Central memory CD4-positive, alpha-beta T cell (primary cell): ENCODE measurements at places on chromosomes 6 and 20.

- no peak for DNase-seq
Observed at GRCh38 chr6:105873799-105874198, 212.3 kb upstream of the PRDM1 start.

DNA sequence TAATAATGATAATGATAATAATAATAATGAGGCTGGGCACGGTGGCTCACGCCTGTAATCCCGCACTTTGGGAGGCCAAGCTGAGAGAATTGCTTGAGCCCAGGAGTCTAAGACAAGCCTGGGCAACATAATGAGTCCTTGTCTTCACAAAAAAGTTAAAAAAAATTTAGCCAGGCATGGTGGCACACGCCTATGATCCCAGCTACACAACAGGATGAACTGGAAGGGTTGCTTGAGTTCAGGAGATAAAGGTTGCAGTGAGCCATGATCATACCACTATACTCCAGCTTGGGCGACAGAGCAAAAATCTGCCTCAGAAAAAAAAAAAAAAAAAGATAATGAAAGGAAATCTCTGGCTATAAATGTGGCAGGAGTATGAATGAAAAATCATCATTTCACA is 213.4 kb downstream of the HIVEP2 start:
- no peak for DNase-seq

DNA sequence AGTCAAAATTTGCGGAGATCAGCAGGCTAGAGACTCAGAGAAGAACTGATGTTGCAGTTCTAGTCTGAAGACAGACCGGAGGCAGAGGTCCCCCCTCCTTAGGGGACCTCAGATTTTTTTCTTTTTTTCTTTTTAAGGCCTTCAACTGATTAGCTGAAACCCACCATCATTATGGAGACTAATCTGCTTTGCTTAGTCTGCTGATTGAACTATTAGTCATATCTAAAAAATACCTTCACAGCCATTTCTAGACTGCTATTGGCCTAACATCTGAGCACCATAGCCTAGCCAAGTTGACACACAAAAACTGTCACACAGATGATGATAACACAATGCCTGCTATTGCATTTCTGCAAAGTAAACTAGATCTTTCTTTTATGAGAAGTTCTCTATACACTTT is 141.1 kb upstream of the TNFAIP3 start:
- DNase-seq: no peak

DNA sequence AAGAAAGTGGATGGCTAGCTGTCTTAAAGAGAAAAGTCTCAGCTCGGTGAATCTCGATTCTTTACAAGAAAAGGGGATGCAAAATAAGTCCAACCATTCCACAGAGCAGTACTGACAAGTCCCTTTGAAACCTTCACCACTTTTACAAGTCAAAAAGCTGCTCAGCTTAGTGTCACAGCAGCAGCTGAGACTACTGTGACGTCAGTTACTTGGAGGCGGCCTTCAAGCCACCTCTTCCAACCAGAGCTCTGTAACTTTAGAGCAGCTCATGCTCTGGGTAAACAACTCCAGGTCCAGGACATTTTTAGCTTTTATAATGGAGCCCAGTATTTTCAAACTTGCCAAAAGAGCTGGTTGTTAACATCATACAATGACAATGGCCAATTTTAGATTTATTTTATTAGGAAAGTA is at the start of gene KIAA0408:
Gene KIAA0408, minus strand, starts transcription at position 159 of the 411 bp plus-strand sequence. CDS start 5,408 bp downstream, outside the sequence.
- DNase-seq: no peak

DNA sequence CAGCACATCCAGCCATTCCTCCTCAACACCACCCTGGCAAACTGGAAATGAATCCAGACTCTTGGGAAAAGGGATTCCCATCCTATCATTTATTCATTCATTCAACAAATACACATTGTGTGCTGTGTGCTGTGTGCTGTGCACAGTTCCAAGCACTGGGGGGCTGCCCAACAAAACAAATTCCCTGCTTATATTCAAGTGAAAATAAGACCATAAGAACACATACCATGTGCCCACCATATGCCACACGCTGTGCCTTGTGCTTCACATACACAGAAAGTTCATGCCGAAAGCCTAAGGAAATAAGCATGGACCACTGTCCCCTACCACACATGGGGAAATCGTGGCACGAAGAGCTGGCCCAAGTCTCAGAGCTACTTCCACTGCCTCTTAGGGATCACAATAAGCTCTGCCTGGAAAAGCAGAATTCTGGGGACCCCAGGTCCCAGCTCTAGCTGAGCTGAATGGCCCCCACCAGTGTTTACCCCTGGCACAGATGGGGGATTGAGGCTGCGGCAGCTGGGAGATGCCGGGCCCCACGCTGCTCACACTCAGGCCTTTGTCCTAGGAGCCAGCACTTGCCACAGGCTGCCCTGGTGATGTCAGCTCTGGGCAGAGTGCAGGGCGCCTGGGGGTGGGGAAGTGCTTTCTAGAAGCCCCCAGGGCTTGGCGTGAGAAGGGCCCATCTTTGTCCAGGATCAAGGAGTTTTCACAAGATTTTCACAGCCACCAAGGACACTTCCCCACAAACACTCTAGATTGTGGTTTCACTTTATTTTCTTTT is 99.6 kb downstream of the PREX1 start:
- no peak for DNase-seq

- no peak for DNase-seq
Observed at GRCh38 chr20:19456595-19457395, 244.4 kb downstream of the SLC24A3 start.

DNA sequence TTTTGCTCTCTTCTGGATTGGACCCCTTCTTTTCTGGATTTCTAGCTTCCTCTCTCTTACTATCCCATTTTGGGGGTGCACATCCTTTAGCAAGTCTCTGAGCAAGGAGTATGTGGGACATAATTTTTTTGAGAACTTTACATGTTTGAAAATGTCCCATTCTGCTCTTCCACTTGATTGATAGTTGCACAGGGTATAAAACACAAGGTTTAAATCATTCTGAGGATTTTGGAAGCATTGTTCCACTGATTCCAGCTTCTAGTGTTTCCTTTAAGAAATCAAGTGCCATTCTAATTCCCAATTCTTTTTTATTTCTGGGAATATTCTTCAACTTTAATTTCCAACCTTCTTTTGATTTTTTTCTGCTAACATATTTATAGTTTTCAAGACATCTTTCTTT is 60.7 kb downstream of the APCDD1L start:
- DNase-seq: no peak

DNA sequence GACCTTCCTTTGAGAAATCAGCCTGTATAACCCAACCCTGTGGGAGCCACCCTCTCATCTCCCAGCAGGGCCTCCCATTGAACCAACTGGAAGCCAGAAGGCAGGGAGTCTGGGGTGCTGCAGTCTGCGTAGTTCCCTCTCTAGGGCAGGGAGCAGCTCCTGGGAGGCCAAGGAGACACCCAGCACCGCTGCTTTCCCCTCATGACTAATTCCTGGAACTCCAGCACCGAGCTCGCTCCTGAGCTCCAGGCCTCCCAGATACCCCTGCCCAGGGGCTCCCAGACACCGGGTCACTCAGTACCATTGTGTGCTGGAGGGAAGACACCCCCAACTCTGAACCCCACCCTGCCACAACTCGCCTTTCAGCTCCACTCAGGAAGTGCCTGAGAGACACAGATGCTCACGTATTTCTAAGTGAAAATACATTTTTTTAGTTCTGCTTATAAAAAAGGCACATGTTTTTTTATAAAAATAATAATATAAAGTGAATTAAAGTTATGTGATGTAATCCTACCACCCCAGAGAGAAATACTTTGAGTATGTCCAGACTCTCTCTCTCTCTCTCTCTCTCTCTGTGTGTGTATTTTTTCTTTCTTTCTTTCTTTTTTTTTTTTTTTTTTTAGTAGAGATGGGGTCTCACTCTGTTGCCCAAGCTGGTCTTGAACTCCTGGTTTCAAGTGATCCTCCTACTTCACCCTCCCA is 17.5 kb downstream of the PIM1 start:
- no peak for DNase-seq

DNA sequence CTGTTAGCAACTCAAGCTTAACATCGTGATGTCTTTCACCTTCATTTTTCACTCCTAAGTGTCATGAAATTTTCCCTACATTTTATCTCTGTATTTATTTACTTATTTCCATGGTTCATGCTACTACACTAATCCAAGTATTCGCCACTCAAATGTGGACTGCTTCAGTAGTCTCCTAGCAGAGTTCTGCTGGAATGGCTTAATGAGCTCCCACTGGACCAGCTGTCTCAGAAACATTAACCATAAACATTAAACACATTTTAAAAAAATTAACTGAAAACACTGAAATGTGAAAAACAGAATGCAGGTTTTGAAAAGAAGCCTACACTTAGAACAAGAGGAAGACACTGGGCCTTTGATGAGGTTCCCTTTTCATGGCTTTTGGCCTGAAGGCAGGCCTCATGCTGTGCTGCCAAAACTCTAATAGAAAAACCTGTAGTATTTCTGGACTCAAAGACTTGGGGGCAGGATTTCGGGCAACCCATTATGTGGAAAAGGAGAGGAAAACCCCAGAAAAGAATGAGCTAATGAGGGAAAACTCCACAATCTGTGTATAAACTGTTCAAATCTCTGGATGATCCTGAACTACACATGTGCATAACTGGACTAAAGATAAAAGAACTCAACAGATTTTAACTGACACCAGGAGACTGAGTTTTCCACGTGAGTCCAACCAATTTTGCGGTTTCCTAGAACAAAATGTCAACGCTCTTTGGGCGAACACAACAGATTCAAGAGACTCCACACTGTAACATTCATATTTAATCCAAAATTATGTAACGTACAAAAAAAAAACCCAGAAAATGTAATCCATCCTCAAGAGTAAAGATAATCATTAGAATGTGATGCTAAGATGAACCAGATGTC is 33.0 kb downstream of the SAMD3 start:
- no peak for DNase-seq

- peak; percentile 72 for DNase-seq
Observed at GRCh38 chr6:53651205-53651763, 14.3 kb downstream of the KLHL31 start.

DNA sequence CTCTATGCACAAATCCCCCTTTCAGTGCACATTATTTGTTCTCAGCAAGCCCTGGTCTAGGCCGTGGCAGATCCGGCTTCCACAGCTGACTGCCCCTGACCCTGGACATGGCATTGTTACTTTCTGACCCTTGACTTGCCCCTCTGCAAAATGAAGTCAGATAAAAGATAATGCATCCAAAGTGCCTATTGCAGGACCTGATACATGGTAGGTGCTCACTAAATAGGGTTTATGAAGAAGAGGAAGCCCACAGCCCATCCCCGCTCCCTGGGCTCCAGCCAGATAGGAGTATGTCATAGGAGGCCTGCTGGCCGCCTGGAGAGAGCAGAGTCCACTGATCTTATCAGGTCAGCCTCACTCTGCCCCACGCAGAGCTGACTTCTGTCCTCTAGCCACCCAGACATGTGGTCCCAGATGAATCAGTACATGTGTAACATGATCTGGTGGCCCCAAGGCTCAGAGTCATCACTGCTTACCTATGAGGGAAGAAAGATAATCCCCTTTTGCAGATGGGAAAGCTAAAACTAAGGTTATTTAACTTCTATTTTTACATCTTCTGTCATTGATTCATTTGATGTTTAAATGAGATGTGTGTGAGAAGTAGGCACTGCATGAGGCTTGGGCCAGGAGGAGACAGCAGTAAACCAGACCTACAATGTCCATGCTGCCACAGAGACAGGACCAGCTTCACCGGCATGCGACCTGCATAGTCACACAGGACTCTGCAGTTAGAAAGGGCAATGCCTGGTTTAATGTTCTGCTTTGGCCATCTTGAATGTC is 20.4 kb downstream of the MAFB start:
- no peak for DNase-seq

GRCh38 chr6:111870742-111871064 is 2.5 kb downstream of the FYN start:
- DNase-seq: no peak

GRCh38 chr20:22020201-22020600 is 314.7 kb downstream of the PAX1 start:
- no peak for DNase-seq

DNA sequence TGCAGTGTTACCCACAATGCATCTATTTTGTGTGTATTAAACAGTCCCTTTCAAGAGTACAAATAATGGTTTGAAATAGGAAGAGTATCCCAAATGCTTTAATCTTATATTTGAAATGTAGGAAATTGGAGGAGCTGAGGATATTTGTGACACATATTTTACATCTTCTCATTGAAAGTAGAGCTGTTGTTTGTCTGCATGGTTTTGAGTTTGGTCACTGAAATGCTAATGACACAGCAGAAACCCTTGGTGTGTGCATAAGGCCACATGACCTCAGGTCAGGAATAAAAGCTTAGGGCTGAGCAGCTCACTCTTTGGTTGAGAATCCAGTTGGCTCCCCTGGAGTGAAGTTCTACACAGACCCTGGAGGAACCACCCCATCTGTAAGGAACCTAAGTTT is 49.8 kb downstream of the TPD52L1 start:
- DNase-seq: no peak

GRCh38 chr6:107369493-107369892 is 89.9 kb downstream of the PDSS2 start:
- DNase-seq: no peak

GRCh38 chr6:98653179-98653578 is 181.2 kb upstream of the POU3F2 start:
- DNase-seq: no peak
